ENCODE measurements at places on chromosomes 13 and 19. TPM values are rescaled to one million over a fixed set of nuclear protein-coding genes. Genes with fewer than 3 reads are reported as not detected.

Gene RYR1
- 6.4 TPM for total RNA-seq

Gene CEACAM4
- total RNA-seq: 0.24 TPM

DNA sequence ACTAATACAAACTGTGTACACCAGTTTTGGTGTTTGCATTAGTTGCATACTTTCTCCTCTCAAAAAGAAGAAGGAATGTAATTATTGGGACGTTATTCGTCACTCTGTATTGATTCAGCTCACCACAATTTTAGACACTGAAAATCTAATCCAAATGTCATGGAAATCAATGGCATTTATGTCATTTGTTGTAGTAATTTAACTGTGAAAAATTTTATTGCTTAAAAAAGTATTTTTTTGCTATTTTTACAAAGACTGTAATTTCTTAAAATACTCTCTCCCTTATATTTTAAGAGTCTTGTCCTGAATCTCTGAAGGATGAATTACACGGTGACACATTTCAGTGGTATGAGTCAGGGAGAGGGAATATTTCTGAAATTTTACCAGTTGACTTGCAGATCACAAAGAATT, 2117.6 kb downstream of the PCDH9 start:
- no peak for ATAC-seq

Gene ZNF416
- total RNA-seq: 6.4 TPM

Gene OR7D2
- total RNA-seq: not detected

GRCh38 chr13:25109341-25109740, 13.4 kb downstream of the PABPC3 start:
- no peak for ATAC-seq

- ATAC-seq: no peak
Measured at GRCh38 chr19:32811151-32811550, 58.4 kb downstream of the SLC7A9 start.

Gene LPAR2
- total RNA-seq: 7.6 TPM

Gene THSD1
- 3.7 TPM for total RNA-seq

GRCh38 chr19:18620311-18620710, 7.6 kb downstream of the TMEM59L start:
- ATAC-seq: peak; percentile 12

- ATAC-seq: no peak
Measured at GRCh38 chr13:91368101-91368500, 20.6 kb downstream of the MIR17HG start.

DNA sequence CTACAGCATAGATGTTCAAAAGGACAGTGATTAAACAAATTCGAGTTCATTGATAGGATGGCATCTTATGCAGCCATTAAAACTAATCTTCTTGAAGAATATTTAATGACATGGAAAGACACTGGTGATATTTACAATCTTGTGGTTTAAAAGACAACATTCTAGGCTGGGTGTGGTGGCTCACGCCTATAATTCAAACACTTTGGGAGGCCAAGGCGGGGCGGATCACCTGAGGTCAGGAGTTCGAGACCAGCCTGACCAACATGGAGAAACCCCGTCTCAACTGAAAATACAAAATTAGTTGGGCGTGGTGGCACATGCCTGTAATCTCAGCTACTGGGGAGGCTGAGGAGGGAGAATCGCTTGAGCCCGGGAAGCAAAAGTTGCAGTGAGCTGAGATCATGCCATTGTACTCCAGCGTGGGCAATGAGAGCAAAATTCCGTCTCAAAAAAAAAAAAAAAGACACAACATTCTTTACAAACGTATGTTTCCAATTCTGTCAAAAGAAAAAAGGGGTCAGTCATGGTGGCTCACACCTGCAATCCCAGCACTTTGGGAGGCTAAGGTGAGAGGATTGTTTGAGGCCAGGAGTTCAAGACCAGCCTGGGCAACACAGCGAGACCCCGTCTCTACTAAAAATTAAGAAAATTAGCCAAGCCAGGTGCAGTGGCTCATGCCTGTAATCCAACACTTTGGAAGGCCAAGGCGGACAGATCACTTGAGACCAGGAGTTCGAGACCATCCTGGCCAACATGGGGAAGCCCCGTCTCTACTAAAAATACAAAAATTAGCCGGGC, 2.5 kb upstream of the PAK4 start:
- no peak for ATAC-seq

DNA sequence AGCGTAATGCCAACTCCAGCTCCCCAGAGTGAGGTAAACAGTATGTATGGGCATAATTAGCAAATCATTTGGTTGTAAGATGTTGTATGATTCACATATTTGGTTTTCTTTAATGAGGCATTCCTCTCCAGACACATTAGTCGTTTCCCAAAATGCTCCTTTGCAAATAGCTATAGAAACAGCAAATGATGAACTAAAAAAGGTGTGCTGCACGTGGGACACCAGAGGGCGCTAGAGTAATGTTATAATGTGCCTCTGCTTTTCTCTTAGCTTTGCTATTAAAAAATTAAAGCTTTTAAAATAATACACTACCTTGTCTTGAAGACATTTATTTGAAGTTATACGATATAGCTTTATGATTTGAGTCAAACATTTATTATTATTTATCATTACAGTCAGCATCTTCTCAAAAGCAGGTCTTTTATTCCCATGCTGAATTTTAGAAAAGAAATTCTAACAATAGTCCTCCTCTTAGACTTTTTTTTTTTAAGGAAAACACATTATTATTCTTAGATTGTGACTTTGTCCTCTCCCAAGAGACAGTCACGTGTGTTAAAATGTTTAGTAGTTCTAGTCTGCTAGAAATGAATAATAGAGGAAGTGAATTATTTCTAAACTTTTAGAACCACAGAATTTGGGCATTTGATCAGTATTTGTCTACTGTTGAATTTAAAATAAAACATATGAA, 121.6 kb upstream of the FRY start:
- ATAC-seq: peak; percentile 48

Gene ZNF549
- 1.6 TPM for total RNA-seq

GRCh38 chr13:40348096-40348679, 318.3 kb downstream of the FOXO1 start:
- no peak for ATAC-seq

Gene CYP2F1
- 0.36 TPM for total RNA-seq

DNA sequence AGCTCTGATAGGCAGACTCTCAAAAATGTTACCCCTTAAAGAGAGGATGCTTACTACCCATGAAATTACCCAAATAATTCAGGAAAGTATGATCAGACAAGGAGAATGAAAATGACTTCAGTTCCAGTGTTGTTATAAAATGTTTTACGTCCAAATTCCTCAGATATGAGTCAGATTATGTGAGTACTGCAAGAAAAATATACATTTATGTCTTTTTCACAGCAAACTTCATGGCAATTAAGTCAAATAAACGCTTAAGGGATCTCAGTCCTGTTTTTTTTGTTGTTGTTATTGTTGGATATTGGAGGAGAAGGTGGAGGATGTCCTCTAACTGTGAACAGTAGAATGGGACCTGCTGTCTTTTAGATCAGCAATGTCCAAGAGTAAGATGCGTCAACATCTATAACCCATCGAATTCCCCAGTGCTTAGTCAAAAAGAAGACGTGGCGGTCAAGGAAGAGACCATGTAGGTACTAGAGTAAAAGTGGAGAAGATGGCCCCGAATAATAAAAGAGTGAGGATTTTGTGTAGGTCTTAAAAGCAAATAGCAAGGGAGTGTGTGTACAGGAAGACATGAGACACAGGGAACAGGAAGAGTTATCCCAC, 215.4 kb upstream of the IRS2 start:
- no peak for ATAC-seq

DNA sequence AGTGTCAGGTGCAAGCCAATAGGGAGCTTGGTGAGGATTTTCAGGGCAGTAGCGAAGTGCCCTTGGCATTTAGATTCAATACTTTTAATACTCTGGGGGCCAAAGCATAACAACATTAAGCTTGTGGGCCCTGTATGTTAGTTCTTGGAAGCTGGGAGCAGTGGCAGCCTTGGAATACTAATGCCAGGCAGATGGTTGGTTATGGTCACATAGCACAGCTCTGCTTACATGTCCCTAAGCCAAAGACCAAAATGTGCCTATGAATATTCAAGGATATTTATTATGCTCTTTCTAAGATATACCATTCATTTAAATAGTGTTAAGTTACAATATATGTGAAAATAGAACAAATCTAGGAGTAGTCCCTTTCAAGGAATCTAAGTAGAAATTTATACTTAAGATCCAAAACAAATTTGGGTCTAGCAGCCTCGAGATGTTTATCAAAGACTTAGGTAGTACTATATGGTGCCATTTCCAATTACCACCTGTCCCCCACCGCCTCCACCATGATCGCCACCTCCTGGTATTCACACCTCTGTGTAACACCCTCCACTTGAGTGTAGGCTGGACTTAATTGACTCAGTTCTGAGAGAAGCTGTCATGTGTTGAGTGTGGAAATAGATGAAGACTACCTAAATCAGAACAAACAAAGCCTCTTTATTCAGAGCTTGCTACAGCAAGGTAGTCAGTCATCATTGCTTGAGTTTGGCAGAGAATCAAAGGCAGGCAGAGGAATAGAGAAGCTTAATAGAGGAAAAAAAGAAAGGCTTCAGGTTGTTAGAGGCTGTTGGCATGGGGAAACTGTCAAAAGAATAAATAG, 261.0 kb downstream of the GPC5 start:
- ATAC-seq: no peak

- ATAC-seq: no peak
Measured at GRCh38 chr13:43698758-43699157, 88.0 kb downstream of the ENOX1 start.

DNA sequence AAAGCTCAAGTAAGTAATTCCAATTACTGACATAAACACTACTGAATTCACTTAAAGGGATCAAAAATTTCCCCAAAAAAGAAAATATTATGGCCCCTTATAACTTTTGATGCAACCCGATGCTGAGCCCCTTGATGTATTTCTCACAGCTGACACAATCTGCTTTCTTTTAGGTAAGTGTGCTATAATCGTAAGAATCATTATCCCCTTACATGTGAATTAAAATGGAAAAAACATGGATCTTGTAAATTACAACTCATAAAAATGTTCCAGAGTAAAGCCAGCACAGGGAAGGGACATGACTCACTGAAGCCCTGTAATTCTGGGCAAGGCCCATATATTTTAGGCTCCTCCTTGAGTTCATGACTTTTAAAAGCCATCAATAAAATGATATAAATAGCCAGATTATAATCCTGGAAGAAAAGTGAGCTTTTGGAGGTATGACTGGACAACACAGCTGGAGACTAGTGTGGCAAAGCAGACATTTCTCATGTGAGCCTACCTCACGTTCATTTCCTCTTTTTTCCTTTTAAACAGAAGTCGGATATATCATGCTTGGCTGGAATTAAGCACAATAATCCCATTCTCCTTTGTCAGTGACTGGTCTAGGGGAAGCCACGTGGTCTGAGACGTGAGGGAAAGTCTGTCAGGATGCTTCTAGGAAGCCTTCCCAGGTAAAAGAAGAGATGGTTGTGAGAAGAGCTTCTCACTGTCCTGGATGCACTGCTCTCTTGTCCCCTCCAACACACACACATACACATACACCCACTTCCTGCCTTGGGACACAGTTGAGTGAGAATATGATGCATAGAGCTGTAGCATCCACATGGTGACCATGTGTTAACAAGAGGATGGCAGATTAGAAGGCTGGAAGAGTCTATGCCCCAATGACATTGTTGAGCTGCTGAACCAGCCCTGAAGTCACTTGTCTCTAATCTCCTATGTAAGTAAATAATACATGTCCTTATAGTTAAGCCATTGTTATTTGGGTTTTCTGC, 165.4 kb downstream of the RGCC start:
- ATAC-seq: no peak

GRCh38 chr13:60111691-60112090, 52.0 kb downstream of the DIAPH3 start:
- ATAC-seq: no peak

Gene IL11
- total RNA-seq: 0.24 TPM

DNA sequence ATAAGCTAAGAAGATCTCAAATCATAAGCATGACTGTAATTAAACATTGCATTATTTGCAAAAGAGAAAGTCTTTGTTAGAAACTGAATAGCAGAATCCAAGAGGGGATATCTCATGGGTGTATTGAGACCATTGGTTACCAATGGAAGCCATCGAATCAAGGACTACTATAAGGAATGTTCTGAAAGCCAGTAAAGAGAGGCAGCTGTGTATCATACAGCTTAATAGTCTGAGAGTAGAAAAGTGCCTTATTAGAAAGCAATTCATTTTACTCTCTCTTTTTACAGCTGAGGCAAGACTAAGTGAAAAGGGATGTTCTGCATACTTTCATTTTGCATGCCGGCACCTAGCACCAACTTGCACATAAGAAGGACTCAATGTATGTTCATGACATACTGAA, 7.6 kb upstream of the DCT start:
- no peak for ATAC-seq

Gene ADAT3
- 5.5 TPM for total RNA-seq
